Umbilical cord (tissue), 2 donors: ENCODE measurements at places on chromosomes 5 and 9.

DNA sequence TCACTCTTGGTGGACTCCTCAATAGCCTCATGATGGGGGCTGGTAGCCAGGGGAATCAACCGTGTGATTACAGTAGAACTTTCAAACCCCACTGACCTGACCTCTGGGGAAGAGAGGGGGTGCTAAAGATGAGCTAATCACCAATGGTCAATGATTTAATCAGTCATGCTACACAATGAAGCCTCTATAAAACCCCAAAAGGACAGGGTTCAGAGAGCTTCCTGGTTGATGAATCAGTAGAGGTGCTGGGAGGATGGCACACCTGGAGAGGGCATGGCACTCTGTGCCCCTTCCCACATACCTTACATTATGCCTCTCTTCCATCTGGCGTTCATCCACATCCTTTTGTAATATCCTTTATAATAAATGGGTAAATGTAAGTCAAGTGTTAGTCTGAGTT is 8.9 kb upstream of the SH3TC2 start:
- no peak for DNase-seq

GRCh38 chr5:150694612-150695011 is 6.2 kb downstream of the RBM22 start:
- DNase-seq, result no peak

DNA sequence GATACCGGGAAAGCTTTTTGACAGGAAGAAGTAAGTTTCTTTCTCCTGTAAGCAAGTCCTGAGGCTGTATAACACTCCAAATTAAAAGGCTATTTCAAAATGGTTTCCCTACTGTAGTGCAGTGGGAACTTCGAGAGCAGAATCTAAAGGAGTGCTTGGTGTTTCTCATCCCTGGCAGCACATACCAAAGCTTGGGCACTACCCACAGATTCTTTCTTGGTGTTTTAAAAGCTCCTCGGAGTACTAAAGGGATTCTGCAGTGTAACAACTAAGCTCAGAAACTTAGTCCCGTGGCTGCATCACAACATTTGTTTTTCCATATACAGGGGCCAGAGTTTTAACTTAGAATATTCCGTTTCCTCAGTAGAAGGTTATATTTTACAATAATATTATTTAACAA is 5.6 kb upstream of the APC start:
- DNase-seq, result no peak

- peak; percentile 76 for DNase-seq
Measured at GRCh38 chr5:108681079-108681921, 66.4 kb upstream of the FER start.

DNA sequence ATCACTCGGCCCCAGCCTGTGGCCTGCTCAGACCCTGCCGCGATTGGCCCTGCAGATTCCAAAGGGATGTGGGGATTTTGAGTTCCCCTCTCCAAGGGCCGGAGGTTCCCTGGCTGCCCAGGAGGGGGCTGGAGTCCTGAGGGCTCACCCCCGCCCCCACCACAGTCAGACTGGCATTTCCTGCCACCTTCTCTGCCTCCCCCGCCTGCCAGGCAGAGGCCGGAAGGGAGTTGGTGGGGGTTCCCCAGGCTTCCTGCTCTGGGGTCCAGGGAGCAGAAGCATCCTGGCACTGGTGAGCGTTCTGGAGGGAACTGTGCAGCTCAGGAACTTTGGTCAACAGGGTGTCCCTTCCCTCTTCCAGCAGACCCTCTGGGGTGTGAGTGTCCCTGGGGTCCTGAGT is 70.6 kb downstream of the RXRA start:
- DNase-seq, result no peak

GRCh38 chr5:5615569-5615968 is 193.1 kb downstream of the ICE1 start:
- peak; percentile 14 for DNase-seq
